Mucosa of descending colon (tissue), 3 donors: ENCODE measurements at places on chromosomes 13 and 19. TPM values are rescaled to one million over a fixed set of nuclear protein-coding genes. Genes with fewer than 3 reads are reported as not detected.

The PCDH8 gene
- total RNA-seq = 0.38 TPM

The DNAAF3 gene
- total RNA-seq = 0.54 TPM

The IRGC gene
- total RNA-seq = not detected

DNA sequence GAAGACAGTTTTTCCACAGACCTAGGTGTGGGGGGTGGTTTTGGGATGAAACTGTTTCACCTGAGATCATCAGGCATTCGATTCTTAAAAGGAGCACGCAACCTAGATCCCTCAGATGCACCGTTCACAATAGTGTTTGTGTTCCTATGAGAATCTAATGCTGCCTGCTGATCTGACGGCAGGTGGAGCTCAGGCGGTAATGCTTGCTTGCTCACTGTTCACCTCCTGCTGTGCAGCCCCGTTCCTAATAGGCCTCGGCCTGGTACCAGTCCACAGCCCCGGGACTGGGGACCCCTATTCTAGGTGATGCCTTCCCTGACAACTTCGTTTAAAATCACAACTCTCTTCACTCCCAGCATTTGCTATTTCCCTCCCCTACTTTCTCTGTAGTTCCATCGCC, 149.6 kb downstream of the IER2 start:
- no peak for DNase-seq

DNA sequence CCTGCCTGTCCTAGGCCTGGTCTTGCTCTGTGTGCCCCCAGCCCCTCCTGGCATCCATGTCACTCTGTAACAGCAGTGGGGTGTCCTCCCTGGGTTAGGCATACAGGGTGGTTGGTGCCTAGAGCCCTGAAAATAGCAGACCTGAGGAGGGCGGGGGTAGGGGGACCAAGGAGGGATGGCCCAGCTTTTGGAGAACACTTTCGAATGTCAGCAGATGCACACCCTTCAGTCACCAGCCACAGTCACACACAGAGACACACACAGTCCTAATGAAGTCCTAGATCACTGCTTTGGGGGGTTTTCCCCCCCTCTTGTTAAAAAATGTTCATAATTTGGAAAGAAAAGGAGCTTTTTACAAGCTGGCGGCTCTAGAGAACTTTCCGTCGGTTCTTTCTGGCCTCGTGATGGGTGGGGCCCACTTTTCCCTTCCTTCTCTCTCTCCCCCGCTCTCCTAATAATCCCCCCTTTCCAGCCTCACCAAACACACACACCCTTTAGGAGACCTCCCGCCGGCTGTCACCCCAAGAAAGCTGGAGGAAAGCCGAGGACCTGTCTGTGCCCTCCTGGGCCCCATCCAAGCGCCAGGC, 47.9 kb downstream of the LYL1 start:
- no peak for DNase-seq

- DNase-seq = no peak
Measured at GRCh38 chr13:19791953-19792537, 9.3 kb upstream of the PSPC1 start.

- no peak for DNase-seq
Measured at GRCh38 chr19:38373907-38374331, 452 bp upstream of the PSMD8 start.

DNA sequence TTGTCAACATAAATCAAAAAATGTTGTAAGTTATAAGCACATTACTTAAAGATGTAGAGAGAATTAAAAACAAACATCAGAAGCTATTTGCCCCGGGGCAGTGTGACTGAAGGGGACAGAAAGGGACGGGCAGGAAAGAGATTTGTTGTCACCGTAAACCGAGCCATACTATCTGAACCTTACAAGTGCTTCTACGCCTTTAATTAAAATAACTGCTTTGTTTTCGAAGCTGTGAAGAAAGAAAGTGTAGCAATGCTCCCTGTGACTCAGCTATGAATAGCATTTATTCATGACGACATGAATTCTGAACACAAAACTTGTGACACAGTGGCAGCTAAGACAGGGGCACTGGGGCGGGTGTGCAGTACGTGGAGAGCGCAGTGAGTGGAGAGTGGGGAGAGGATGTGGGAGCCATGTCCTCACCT, 30.0 kb downstream of the ZNF787 start:
- DNase-seq = no peak

- no peak for DNase-seq
Measured at GRCh38 chr19:51466723-51467122, 8.5 kb upstream of the SIGLEC8 start.

DNA sequence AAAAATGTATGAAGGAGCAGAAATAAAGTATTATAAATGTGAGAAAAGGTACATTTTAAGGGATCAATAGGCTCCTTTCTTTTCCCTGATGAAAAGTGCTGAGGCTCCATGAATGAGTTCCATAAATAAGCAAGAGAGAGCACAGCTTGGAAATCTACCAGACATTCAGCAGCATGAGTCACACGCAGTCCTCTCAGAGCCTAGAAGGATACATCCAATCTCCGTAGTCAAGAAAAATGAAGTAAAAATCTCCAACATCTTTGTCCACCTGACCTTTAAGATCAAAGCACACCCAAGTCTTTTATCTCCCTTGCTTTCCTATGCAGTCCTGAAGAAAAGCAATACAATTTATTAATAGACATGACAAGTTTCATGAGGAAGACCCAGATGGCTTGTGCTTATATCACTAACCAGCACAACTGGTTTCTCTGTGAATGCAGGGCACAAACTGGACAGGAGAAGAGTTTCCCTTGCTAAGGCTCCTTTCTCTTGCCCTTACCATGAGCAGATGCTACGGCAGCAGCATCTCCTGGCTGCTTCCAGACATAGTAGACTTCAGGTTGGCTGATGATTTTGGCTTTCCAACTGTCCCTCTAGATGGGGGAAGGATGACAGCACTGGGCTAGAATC, 730.8 kb downstream of the EFNB2 start:
- no peak for DNase-seq

- peak; percentile 93 for DNase-seq
Measured at GRCh38 chr19:14440049-14440448, 6.9 kb downstream of the PKN1 start.

DNA sequence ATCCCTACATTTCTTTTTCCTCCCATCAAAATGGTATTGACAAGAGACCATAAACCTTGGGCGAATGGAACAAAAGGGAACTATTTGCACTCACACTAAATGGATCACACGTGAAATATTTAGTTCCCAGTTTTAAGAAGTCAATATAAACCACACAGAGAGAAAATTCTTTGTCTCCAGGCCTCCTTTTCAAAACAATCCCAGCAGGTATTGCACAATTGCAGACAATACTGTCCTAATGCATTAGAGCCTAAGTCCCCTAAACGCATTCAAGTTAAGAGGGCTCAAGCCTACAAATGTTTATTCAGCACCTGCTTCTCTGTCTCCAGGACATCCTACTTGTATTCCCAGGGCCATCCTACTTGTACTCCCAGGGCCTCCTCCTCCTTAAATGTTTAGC, 1.3 kb upstream of the B3GLCT start:
- DNase-seq = no peak

- DNase-seq = no peak
Measured at GRCh38 chr13:31320946-31321345, 121.2 kb downstream of the B3GLCT start.

GRCh38 chr13:37129866-37130265, 24.4 kb upstream of the CSNK1A1L start:
- DNase-seq = no peak
